T-helper 22 cell (primary cell): ENCODE measurements at places on chromosomes 1 and 21.

DNA sequence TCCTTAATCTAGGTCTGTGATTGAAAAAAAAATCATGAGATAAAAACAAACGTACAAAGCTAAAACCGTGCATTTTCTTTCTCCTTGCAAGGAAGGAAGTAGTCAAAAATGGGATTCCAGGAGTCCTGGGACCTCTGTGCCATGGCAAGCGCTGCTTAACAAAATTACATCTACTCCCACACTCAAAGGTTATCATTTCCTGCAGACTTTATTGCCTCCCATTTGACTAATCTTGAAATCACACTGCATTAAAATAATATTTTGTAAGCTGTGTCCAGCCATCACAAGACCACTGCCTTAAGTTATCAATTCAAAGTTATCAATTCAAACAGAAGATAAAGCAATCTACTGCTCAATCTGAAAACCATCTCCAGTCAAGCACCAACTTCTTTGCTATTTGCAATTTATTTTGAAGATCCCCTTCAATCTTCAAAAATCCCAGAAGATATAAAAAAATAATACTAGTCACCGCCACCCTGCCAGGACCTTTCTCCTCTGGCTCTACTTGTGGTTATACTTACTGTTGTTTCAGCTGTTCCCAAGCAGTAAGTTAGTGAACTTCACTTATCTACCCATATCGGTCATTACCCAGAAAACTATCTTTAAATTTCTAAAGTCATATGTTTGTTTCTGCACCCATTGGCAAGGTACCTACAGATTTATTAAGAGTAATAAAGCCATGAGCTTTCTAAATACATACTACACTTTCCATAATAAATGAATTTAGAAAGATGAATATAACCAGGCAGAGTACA lies 38.1 kb upstream of the RAP1GAP start:
- DNase-seq, result no peak

- no peak for DNase-seq
Observed at GRCh38 chr1:245263529-245264095, 108.8 kb downstream of the KIF26B start.

DNA sequence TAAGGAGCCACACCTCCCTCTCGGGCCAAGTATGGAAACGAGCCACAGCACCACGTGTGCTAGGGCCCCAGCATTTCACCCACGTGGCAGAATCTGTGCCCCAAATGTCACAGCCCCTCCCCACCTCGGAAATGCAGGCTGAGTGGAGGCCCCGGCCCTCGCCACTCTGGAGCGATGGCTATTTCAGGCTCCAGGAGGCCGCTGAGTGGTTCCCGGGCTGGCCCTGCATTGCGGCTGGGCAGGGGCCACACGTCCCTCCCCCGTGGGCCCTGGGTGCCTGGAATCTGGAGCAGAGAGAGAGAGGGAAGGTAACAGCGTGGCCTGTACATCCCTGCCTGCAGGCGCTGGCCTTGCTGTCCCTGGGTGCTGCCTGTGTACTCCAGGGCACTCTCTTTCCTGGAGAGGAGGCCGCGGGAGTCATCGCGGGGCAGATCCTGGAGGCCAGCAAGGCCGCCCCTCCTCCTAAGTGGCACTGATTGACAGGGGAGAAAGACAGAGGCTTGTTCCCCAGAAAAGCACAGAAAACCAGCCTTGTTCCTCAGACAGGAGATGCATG lies 68.0 kb upstream of the TRAPPC10 start:
- DNase-seq, result no peak

DNA sequence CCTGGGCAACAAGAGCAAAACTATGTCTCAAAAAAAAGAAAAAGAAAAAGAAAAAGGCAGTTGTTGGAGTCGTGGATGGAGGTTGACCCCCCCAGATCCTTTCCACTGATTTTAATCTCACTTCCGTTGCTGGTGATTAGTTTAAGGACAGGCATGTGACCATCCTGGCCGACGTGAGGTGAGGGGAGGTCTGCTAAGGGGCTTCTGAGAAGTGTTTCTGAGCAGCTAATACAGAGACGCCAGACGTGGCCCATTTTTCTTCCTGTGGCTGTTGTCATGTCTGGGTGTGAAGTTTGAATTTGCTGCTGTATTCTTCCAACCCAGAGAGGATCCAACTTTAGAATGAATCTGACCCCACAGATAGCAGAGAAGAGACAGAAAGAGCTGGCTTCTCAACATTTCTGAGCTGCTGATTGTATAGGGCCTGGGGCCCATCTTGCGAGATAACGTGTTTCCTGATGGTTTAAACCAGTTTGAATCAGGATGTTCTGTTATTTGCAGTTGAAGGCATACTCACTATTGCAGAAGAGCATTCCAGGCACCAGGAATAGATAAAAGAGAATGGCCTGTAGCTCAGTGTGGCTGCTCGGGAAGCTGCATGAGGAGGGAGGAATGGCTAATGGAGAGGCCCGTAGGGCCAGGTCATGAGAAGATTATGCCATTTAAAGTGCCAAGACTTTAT lies 22.8 kb upstream of the SSBP3 start:
- no peak for DNase-seq

- DNase-seq, result no peak
Observed at GRCh38 chr1:110542725-110543124, 23.8 kb upstream of the KCNA10 start.

- no peak for DNase-seq
Observed at GRCh38 chr1:166789286-166789685, 50.0 kb upstream of the POGK start.

GRCh38 chr1:87869567-87869966 lies 540.9 kb downstream of the LMO4 start:
- no peak for DNase-seq

GRCh38 chr1:63713627-63714481 lies 60.0 kb upstream of the ROR1 start:
- no peak for DNase-seq
